ENCODE measurements at places on chromosomes 4 and X.

DNA sequence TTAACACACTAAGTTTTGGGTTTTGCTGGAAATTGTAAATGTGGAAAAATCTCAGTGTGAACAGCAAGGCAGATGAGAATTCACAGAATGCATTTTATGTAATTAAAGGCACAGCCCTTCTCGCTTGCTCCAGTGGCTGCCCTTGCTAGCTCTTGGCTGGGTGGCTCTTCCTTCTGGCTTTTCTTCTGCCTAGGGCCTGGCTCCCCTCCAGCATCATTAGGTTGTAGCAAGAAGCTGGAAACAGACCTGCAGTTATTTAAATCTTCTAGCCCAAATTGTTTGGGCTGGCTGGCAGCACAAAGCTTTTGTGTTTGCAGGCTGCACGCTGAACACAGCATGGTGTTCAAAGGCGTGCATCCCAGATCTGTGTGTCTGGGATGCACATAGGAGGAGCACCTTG is 56.5 kb downstream of the LIMCH1 start:
- DNase-seq: no peak

GRCh38 chrX:10420134-10420533 is 200.3 kb downstream of the MID1 start:
- DNase-seq: no peak

DNA sequence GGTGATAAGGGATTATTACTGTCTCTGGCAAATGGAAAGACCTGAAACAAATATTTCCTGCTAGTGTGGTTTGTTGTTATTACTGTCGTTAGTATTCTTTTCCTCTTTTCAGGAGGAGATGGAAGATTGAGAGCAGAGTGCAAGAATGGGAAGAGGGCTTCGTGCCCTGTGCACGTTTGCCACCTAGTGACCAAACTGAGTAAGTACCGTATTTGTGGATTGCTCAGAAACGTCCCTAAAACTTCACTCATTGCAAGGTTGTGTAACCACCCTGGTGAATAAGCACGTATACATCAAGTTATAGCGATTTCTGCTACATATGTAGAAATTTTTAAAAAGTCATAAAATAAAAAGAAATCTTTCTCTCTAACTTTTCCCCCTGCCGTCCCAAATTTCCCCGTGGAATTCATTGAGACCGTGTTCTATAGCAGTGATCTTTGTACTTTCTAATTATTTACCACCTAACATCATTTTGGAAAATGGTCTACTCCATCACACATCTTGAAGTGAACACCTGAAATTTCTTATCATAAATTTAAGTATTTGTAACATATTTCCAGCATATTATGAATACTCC is 24.3 kb downstream of the LINC00632 start:
- DNase-seq: peak; percentile 12

- no peak for DNase-seq
Observed at GRCh38 chr4:143294310-143294709, 42.4 kb upstream of the GAB1 start.

GRCh38 chr4:176540814-176541213 is 221.0 kb downstream of the SPCS3 start:
- no peak for DNase-seq

DNA sequence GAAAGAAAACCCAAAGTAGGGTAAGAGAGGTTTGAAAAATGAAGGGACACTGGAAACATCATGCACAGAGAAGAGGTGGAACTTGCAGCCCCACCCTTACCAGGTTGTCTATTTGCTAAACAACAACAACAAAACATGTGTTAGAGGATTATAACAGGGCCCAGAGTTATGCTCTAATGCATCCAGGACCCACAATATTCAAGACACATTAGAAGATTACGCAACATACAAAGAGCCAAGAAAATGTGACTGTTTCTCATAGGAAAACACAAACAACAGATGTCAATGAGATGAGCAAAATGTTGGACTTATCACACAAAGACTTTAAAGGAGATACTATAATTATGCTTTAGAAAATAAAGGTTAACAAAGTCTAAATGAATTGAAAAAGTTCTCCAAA is 128.5 kb downstream of the LRBA start:
- no peak for DNase-seq

- DNase-seq: no peak
Observed at GRCh38 chr4:157819693-157820464, 352.9 kb downstream of the GASK1B start.

- DNase-seq: no peak
Observed at GRCh38 chr4:6085691-6086628, 67.7 kb upstream of the C4orf50 start.

DNA sequence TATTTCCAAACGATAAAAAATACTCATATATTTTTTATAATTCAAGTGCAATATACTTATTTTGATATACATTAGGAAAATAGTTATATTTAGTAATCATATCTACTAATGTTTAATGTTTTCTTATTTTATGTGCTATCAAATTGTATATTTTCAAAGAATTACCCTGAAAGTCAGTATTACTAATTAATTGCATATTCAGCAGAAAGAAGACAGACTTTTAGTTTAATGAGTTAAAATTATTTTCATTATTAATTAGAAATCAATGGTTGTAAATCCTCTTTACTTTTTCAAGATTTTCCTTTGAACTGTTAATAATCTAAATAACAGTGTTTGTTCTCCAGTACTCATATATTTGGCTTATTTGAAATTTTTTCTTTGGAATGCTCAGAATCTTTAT is 181.3 kb upstream of the NDST4 start:
- no peak for DNase-seq

GRCh38 chr4:100986360-100986868 is 360.9 kb downstream of the PPP3CA start:
- no peak for DNase-seq

DNA sequence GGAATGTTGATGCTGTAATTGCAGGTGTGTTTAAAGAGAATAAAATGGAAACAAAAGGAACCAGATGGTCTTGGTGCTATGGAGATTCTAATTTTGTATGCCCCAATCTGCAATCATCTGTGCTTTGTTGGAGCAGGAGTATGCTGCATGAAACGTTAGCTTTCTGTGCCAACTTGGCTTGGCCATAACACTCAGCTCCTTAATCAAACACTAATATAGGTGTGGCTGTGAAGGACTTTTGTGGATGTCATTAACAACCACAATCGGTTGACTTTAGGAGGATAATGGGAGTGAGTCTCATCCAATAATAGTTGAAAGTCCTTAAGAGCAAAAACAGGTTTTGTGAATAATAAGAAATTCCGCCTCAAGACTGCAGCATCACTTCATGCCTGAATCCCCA is 399.2 kb downstream of the NLGN4X start:
- no peak for DNase-seq

DNA sequence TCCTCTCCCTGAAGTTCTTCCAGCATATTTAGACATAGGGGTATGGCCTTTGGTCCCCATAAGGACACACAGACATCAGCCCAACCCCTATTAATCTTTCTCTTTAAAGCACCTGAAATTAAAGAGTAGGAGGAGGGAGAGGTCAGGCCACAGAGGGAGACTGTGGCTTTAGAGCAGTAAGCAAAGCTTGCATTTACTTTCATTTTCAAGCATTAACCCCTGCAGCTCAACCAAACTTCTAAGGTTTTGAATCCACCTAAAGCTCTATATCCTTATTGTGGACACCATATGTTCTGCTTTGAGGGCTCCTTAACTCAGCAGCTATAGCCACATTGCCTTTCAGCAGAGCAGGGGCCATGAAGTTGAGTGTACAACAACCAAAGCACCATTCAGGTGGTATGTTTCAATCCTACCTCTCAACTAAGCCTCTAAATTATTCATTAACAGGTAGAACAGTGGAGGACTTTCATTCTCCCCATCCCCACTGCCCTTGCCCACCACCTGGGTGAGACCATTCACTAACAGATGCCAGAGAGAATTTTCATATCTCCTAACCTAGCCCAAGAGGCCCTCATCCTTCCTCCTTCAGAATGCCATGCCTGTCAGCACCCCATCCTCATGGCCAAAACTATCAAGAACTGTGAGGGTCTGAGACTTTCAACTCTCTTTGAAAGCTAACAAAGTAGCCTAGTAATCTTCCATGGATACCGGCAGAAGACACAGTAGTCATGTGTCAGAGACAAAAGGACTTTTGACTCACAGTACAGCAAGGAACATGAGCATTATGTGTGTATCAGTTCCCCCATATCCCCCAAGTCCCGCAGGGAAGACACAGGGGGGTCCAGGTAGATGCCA is 20.8 kb downstream of the LIN54 start:
- peak; percentile 20 for DNase-seq

Data from CD4-positive, alpha-beta T cell treated with Interleukin-15 for 4 hours (primary cell).